GM18507 (cell line): ENCODE measurements at places on chromosomes 6 and 20.
A peak's percentile ranks its signal among the peaks of the same experiment; 100 is the strongest.

- no peak for DNase-seq
These were observed 33.3 kb downstream of the HMGN3 start for GRCh38 chr6:79201143-79201542.

DNA sequence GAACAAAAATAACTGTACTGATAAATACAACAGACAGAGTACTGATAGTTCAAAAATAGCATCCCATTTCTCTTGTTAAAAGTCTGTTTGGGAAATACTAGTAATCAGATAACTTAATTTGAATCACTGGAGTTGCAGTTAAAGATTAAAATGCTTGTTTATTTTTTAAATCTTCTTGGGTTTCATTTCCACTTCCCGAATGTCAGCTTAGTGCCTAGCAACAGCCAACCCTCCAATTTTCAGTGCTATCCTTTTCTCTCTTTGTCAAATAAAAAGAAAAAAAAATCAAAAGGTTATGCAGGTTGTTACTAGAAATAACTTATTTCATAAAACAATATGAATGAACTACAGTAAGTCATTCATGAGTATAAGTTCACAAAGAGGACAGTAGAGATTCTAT is 257.7 kb upstream of the STXBP5 start:
- no peak for DNase-seq

- no peak for DNase-seq
These were observed 3.6 kb upstream of the CDKN1A start for GRCh38 chr6:36674942-36675341.

DNA sequence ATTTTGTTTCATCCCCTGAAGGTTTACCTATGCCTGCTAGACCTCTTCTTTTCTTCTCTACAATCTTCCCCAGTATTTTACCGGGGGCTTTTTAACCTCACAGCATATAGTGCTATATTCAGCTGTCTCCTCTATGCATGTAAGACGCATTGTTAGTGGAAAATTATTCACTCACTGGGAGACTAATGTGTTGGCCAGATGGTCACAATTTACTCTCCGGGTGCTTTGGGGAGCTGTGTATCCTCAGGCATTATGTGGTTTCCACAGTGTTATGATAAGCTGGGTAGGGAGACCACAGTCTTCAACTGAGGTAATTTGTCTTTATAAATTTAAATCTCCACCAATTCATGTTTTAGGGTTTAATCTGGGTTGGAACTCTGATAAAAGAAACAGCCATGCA is 553.8 kb upstream of the PTCHD4 start:
- DNase-seq, result no peak

- DNase-seq, result no peak
These were observed 5.6 kb downstream of the LZTS3 start for GRCh38 chr20:3167738-3168078.

- no peak for DNase-seq
These were observed 158.7 kb downstream of the TFAP2A start for GRCh38 chr6:10256113-10256690.

DNA sequence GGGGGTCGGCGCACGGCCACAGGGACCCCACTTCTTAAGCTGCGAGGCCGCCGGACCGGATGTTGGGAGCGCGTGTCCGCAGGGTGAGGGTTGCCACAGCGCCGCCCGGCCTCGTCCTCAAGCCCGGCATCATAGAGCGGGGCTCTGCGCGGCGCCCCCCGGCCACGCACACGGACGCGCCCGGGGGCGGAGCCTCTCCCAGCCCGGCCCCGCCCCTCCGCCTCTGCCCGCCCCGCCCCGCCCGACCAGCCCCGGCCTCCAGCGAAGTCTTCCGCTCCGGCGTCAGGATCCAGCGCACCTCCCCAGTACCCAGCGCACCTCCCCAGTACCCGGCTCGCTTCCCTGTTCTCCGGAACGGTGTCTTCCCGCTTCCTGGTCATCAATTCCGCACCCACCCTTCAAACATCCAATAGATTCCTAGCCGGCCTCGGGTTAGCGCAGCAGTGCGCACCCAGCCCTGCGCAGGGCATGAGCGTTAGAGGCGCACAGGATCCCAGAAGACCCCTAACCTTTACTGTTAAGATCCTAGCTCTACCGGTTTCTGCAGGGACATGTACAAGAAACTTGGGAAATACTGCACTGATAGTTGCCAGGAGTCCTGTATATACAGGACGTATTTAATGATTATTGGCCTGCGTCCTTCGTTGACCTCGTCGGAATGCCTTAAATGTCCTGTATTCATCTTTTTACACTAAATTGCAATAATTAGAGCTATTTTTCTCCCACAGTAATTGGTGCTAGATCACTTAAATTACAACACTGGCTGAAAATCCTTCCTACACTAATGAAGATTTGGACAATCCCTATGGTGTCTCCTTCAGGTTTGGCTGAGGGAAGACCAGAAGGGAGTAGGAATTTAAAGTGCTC is 535 bp upstream of the DNAAF9 start:
- DNase-seq, result peak; percentile 73

DNA sequence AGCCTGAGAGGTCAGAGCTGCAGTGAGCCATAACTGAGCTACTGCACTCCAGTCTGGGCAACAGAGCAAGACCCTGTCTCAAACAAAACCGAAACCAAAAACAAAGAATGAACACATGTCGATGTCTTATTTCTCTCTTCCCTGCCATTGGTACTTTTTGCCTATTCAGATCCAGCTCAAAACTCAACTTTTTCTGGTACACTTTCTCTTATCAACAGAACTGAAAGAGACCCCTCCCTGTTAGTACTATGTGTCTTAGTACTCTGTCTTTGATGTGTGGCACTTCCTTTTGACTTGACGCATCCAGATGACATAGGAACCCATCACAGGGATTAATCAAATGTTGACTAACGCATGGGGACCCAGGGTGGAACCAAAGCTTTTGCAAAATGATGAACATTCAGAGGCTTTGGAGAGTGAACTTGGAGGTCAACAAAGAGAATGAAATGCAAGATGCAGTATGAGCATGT is 44.8 kb downstream of the AKAP12 start:
- DNase-seq, result peak; percentile 11

DNA sequence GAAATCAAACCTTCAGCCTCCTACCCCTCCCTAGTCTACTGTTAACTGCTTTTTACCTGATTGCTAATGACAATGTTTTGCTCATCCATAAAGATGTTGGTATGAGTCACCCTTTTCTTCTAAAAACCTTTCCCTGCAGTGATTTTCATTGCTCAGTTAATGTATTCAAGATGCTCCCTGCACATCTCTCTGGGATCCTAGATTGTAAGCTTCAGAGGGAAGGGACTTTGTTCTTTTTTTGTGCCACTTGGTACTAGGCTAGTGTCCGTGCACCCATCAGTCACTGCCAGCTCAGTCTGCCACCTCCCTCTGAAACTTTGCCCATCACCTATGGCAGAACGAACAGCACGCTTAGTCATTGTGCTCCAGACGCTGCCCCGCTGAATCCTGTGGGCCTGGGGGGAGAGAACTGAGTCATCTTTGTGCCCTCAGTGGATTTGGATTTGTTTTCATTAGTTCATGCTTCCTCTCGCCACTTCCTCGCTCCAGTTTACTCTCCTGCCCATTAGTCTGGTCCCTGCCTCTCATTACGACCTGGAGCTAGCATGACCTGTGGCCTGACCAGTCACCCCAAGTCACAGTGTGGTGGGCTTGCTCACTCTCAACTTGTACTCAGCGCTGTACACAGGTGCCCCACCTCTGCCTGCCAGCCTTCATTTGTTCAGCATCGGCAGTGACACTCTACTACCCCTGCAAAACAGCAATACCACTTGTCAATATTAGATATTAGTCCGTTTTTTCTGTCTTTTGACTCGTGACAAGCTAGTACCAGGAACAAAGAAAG is 78.0 kb upstream of the TMEM181 start:
- no peak for DNase-seq

GRCh38 chr6:36714511-36714910 is 16.9 kb downstream of the RAB44 start:
- no peak for DNase-seq

GRCh38 chr6:52543729-52544601 is 32.9 kb downstream of the TRAM2 start:
- no peak for DNase-seq
